HFFc6 (cell line): ENCODE measurements at places on chromosomes 6 and 20. TPM values are rescaled to one million over a fixed set of nuclear protein-coding genes. Genes with fewer than 3 reads are reported as not detected.

The FRK gene
- total RNA-seq = 0.03 TPM in 1 of 3 replicates, not detected in the others

The SCRT2 gene
- not detected in 3 replicates for total RNA-seq

The PPIL6 gene
- 0.39 TPM in 1 of 2 replicates, not detected in the other for total RNA-seq

The TPX2 gene
- total RNA-seq = 50.7 to 113 TPM (median 96.4 TPM) in 3 replicates

The ULBP3 gene
- total RNA-seq = 10.8 to 13.3 TPM (median 10.9 TPM) in 3 replicates

The SLC13A3 gene
- 3.0 and 3.4 TPM in 2 replicates for total RNA-seq

The GATA5 gene
- not detected in 3 replicates for total RNA-seq

The BMP2 gene
- not detected in 2 replicates for total RNA-seq

The TNFRSF6B gene
- total RNA-seq = 0.27 to 1.8 TPM (median 1.3 TPM) in 3 replicates

The SEMG1 gene
- not detected in 2 replicates for total RNA-seq

The C4A gene
- total RNA-seq = 2.3 to 2.6 TPM (median 2.5 TPM) in 3 replicates

The LTB gene
- not detected in 3 replicates for total RNA-seq

The SNX9 gene
- 35.8 to 42.6 TPM (median 38.3 TPM) in 3 replicates for total RNA-seq

The LHFPL5 gene
- not detected in 3 replicates for total RNA-seq

The WFDC9 gene
- total RNA-seq = not detected in 2 replicates

The ADGB gene
- not detected in 2 replicates for total RNA-seq

The SEMG2 gene
- not detected in 3 replicates for total RNA-seq

The OPN5 gene
- total RNA-seq = not detected in 3 replicates

The SAPCD1 gene
- 1.3 to 2.4 TPM (median 1.5 TPM) in 3 replicates for total RNA-seq

The APOBEC2 gene
- total RNA-seq = not detected in 3 replicates
